T-helper 1 cell (primary cell): ENCODE measurements at places on chromosomes 2 and 18.
A peak's percentile ranks its signal among the peaks of the same experiment; 100 is the strongest.

GRCh38 chr2:8392098-8392866, 289.6 kb upstream of the ID2 start:
- no peak for DNase-seq

- DNase-seq = no peak
These were observed 1917.7 kb upstream of the PIK3C3 start for GRCh38 chr18:40037356-40037755.

DNA sequence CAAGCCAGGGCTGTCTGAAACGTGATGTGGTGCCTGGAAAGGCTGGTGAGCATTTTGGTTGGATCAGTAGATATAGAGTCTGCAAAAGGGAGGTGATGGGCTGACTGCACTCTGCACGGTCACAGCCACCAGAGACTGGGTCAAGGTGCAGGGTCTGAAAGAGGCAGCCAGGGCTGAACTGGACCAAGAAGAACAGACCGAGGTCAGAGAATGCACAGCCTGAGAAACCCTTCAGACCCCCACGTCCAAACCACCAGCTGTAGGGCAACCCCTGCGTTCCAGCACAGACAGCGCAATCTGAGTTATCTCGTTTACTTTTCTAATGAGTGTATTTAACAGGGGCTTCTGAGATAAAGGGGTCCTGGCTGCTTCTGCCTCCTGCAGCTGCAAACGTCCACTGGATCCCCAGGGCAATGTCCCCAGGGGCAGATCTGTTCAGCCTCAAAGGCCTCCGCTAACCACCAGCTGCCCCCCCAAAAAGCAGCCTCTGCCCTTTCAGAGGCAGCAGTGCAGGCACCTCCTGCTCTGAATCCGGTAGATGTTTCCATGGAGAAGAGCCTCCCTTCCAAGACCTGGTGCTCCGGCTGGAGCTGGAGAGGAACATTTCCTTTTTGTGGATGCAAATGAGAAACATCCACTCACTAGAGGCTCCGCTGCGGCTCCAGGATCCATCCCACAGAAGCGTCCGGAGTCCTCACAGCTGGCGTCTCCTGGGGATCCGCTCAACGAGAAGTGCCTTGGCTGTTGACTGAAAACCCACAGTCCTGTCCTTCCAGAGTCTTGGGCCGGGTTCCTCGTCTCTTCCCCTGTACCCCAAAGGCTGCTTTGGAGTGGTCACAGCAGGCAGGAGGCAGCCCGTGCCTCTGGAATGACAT, 970 bp upstream of the KCNG2 start:
- DNase-seq = no peak

GRCh38 chr18:30271716-30272115, 770.8 kb downstream of the DSC3 start:
- no peak for DNase-seq

DNA sequence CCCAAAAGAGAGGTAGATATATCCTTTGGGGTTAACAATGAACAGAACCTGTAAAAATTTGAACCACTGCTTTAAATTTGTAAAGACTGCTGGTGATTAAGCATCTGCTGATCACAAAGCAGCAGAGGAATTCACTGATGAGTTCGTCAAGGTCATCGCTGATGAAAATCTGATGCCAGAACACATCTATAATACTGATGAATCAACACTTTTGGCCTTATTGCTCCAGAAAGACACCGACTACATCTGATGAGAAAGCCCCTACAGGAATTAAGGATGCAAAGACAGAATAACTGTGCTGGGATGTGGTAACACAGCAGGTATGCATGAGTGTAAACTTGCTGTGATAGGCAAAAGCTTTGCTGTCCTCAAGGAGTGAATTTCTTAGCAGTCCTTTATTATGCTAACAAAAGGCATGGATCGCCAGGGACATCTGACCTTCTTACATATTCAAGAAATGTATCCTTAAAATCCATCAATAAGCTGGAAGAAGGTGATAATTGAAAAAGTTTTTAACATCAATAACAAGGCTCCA, 30.5 kb upstream of the SGPP2 start:
- DNase-seq = no peak

DNA sequence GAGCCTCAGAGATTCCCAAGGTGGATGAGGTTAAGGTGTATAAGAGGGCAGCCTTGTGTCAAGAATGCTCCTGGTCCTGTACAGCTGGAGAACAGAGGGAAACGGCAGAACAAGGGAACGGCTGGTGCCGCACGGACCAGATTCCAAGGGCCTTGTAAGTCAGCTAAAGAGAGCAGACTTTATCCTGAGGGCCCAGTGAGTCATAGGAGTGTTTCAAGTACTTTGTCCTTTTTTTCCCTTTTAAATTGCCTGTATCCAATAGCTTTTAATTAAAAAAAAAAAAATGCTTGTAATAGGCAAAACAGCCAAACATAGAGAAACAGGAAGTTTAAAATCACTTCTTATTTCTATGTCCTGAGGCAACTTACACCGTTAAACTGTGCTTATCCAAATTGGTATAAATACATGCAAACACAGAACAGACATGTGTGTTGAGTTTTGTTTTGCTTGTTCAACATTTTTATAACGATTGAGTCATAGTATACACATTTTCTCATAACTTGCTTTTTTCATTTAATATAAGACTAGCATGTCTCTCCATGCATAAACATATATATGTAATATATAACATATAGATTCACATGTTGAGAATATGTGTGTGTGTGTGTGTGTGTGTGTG, 42.1 kb upstream of the EVA1A start:
- DNase-seq = no peak

DNA sequence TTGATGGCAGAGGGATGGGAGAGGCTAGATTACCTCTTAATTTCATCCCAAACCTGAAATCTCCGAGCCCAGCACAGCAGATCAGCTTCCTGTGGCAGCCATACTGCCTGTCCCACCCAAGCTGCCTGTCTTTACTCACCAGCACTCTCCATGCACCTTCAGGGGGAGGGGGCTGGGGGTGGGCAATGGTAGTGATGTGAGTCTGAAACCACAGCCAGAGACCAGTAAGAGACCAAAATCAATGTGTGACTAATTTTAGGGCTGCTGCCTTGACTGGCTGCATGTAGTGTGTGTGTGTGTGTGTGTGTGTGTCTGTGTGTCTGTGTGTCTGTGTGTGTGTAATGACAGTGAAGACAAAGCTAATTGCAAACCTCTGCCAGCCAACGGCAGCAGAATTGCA, 11.7 kb upstream of the TEX261 start:
- DNase-seq = no peak

DNA sequence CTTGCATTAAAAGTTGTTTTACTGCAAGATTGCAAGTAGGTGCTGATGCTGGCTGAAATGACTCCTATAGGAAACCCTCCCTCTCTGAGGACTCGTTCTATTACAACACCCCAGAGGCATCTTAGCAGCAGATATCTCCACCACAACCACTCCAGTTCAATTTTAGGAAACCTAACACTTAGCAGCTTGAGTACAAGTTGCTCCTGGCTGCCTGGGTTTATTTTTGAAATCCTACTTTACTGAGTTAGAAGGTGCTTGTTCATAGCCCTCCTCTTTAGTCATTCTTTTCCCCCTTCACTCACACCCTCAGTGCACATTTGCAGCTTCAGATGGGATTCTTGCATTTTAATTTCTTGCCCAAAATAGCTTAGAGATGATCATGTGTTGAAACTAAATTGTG, 111.5 kb downstream of the MTCL1 start:
- no peak for DNase-seq

GRCh38 chr2:144267239-144267638, 252.7 kb downstream of the ZEB2 start:
- no peak for DNase-seq

- DNase-seq = no peak
These were observed 27.8 kb downstream of the MTX2 start for GRCh38 chr2:176297067-176297466.

DNA sequence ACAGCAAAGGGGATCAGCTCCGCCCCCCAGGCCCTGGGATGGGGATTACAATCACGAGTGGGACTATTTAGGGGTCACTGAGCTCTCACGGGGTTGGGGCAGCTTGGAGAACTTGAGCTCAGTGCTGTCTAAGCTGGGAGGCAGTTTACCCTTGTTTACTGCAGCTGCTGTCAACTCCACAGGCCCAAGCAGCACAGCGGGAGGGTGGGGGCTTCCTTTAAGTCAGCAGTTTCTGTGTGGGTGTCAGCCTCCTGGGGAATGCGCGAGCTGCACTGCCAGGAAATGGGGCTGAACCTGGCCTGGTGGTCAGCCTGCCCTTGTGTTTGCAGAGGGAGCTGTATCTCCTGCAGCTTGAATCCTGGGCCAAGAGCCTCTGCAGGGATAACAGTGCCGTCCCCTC, 29.8 kb downstream of the TOGARAM2 start:
- DNase-seq = peak; percentile 59

DNA sequence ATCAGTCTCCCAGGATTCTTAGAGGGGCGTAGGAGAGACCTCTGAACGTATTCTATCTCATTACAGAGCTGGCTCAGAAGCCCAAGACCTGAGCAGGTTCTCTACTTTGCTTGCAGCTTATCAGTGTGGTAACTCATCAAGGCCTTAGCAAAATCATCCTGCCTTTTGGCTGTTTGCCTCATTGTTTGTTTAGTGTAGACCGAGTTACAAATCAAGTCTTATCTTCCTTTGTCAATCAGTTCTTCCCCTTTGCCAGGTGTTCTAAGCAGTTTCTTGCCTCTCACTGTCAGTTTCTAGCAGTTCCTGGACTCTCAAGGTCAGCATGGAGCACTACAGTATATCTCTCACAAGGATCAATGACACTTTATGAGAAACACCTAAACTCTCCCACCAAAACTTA, 30.9 kb upstream of the NAB1 start:
- DNase-seq = no peak

DNA sequence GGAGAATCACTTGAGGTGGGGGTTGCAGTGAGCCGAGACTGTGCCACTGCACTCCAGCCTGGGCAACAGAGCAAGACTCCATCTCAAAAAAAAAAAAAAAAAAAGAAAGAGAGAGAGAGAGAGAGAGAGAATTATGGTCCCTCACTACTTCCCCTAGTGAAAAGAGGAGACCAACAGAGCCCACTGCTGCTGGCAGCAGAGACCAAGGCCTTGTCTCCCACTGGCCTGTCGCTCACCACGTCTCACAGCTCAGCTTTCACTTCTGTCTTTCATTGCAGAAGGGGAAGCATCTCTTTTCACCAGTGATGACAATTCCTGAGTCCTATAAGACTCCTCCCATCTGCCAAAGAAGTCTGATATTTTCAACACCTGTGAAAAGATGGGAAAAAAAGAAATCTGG, 81.3 kb downstream of the CLHC1 start:
- DNase-seq = no peak

DNA sequence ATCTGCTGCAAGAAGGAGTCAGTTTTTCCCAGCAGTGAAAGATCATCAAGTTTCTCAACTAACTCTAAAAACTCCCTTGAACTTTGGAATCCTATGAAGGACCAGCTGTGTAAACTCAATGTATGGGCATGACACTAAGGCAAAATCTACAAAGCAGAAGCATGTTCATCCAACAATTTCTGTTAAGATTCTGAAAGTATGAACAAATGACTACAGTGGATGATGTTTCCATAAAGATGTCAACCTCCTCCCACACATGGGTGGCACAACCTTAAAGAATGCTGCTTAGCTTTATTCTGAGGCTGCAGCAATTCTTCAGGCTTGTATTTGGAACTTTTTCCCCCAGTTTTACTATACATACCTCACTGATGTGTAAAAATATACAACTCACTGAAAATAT, 47.2 kb downstream of the WDR33 start:
- no peak for DNase-seq

DNA sequence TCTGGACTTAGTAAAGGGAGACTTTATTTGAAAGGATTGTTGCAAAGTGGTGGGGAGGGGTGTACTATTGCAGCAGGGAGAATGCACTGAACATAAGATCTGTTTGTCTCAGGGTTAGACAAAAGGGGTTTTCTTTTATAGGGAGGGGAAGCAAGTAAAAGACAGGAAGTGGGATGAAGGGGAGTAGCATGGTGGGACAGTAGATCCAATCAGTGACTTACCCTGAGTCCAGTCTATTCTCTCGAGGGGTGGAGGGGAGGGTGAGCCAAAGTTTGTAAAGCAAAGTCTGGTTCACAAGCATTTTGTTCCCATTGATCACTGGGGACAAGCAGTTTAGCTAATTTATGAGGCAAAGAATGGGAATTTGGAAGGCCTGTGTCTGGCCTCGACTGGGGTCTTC, 35.0 kb upstream of the CYP27C1 start:
- DNase-seq = no peak

- DNase-seq = no peak
These were observed 118.1 kb upstream of the MGAT5 start for GRCh38 chr2:134135793-134136192.

DNA sequence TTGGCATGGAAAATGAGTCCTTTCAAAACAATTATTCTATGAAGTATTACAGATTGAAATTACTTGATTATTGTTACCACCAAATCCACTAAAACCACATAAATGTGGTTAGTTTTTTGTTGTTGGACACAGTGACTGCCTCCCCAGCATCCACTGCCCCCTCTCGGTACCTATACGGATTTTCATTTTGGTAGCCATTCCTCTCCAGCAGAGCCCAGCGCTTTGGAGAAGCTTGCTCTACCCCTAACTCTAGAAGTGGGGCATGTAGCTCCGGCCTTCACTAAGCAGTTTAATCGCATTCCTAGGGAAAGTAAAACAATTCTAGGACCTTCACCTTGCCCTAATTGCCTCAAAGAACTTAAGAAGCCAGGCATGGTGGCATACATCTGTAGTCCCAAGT, 24.2 kb downstream of the OLA1 start:
- no peak for DNase-seq

DNA sequence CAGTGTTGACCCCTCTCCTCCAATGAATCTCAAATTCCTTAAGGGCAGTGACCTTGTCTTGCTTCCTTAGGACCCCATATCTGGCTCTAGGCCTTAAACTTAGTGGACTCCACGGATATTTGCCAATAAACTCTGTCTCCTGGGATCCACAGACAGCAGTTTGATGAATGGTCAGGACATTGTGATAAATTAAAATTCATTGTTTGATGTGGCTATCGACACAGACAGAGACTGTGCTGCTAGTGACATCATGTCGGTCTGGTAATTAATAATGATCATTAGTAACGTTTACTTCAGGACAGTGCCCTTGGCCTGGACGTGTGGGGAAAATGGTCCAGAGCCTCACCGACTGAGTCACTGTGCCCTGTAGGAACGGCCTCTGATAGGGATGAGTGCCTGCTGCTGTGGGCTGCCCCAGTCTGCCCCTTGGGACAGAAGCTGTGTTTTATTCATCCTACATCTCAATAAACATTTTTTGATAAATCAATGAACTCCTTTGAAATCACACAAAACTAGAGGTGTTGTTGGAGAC, 5.2 kb upstream of the SLC35F6 start:
- DNase-seq = no peak

DNA sequence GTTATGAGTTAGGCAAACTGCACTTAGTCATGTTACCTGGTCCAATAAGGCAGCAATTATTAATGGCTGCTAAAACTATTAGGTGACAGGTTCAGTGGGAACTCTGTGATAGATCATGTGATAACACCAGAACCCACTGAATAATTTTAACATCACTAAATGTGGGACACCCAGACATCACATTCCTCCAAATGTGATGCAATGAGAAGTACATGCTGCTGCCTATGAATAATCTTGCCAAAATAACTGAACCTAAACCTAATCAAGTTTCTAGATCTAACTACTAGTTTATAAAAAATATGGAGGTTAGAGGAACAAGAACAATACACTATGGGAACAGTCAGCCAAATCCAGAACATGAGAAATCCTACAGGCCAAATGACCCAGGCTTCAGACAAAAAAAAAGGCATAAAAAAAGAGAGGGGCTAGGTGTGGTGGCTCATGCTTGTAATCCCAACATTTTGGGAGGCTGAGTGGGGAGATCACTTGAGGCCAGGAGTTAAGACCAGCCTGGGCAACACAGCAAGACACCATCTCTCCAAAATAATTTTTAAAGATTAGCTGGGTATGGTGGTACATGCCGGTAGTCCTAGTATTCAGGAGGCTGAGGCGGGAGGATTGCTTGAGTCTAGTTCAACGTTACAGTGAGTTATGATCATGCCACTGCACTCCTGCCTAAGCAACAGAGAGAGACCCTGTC, 7.0 kb upstream of the ACTR2 start:
- DNase-seq = no peak
